K562 (cell line): ENCODE measurements at places on chromosomes 7 and 10. TPM values are rescaled to one million over a fixed set of nuclear protein-coding genes. Genes with fewer than 3 reads are reported as not detected.
A peak's percentile ranks its signal among the peaks of the same experiment; 100 is the strongest.

Gene ZNF117
- total RNA-seq = 8.5 and 9.3 TPM in 2 replicates

Gene POU6F2
- 1.5 and 2.5 TPM in 2 replicates for total RNA-seq

DNA sequence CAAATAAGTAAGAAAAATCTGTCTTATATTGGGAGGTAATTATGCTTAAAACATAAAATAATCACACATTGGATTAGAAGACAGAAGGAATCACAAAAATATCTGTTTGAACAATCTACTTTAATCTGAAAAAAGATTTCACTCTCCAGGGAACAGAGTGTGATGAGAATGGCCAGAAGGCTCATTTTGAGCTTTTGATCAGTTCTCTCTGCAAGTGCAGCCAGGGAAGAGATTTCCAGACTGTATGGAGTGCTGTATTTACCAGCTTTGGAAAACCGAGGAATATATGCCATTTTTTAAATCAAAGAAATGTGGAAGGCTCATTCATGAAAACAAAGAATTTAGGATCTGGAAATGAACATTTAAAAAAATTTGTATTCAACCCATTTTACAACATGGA, 83.0 kb upstream of the WAC start:
- peaks cover 22% of the 10 kb centered on the region for H3K27me3 ChIP-seq
- no peak for DNase-seq
- no peaks in the 10 kb centered on the region for H3K4me1 ChIP-seq
- no peaks in the 10 kb centered on the region for H3K36me3 ChIP-seq
- H3K4me3 ChIP-seq = no peak overlapping the region

DNA sequence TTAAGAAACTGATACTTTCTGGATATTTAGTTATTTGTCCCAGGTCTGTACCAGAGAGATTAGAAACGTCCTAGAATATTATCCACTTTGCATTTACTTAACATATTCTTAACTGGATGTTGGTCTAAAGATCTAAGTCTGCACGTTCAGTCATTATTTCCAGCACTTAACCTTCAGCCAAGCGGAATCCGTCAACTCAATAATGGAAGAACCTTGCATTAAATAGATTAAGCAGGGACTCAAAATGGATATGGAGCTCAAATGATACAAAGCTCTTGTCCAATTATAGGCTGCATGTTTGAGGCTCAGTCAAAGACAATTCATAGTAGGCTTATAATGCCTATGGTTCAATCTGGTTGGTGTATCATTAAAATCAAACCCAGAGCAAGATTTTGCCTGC, 162.9 kb downstream of the SEMA3D start:
- no peaks in the 10 kb centered on the region for H3K36me3 ChIP-seq
- H3K4me3 ChIP-seq = no peak overlapping the region
- no peak overlapping the region for H3K27ac ChIP-seq
- no peaks in the 10 kb centered on the region for H3K4me1 ChIP-seq
- no peaks in the 10 kb centered on the region for H3K27me3 ChIP-seq

GRCh38 chr7:151400626-151401315, 9.1 kb downstream of the WDR86 start:
- DNase-seq = no peak
- H3K4me1 ChIP-seq = peaks cover 53% of the 10 kb centered on the region
- no peak overlapping the region for H3K27ac ChIP-seq

DNA sequence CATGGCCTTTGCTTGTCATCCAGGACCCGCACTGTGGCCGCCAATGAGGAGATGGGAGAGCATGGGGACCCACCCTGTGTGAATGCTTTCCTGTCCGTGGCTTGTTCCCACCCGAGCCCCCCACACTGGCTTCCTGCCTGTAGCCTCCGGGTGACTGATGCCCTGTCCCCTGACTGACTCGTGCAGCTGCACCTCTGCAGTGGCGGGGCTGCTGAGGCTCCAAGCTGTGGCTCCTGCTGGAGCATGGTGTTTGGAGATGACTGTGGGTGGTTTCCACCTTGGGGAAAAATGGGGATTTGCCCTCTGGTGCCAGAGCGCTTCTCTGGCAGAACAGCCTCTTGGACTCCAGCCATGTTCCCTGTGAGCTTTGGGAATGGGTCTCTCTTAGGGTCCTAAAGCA, 2.1 kb downstream of the CAMK1D start:
- H3K27me3 ChIP-seq = peaks cover 69% of the 10 kb centered on the region
- no peak overlapping the region for H3K27ac ChIP-seq
- H3K4me1 ChIP-seq = no peaks in the 10 kb centered on the region

DNA sequence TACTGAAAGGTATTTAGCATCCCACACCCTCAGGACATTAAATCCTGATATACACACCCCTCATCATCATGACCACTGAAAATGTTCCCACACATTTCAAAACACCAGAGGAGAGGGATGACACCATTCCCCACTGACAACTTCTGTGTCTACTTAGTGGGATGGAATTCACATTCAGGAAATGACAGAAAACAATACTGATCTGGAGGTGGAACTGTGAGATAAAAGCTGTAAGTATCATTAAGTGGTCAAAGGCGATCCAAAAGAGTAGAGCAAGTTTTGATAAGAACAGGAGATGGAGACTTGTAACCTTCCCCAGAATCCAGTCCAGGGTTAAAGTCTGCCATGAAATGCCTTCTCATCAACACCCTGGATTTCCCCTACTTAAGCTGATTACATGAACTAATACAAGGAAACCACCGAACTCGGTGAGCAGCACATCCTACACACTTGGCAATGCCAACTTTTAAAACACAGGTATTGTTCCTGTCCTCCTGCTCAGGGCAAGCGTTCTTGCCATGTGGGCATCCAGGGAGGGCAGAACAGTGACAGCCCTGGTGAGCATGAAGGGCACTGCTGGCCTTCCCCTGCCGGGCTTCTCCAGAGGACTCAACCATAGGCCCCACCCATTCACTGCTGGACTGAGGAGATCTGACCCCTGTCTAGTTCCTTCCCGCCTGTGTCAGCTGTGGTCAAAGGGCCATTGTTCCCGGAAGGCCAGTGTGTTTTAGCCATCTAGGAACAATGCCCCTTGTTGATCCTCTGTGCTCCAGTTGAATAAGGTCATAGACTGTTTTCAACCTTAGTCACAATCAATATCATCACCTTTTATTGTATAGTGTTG, 85.0 kb downstream of the SGMS1 start:
- H3K36me3 ChIP-seq = no peaks in the 10 kb centered on the region; the same call in 2 of the 3 replicates
- DNase-seq = peak; percentile 59
- no peak overlapping the region for H3K4me3 ChIP-seq

DNA sequence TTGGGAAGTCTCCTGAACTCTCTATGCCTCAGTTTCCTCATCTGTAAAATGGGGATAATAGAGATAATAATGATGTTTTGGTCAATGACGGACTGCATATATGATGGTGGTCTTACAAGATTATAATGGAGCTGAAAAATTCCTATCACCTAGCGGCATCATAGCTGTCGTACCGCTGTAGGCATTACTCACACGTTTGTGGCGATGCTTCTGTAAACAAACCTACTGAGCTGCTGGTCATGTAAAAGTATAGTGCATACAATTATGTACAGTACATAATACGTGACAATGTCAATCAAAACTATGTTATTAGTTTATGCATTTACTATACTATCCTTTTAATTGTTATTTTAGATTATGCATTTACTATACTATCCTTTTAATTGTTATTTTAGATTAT, 339.1 kb upstream of the NPVF start:
- DNase-seq = no peak
- no peak overlapping the region for H3K4me3 ChIP-seq
- no peak overlapping the region for H3K27ac ChIP-seq
- H3K36me3 ChIP-seq = no peaks in the 10 kb centered on the region
- peaks cover 4% of the 10 kb centered on the region; the same call in 1 of the 3 replicates for H3K4me1 ChIP-seq

GRCh38 chr10:123502983-123503382, 163.2 kb upstream of the GPR26 start:
- no peaks in the 10 kb centered on the region for H3K4me1 ChIP-seq
- DNase-seq = no peak
- H3K36me3 ChIP-seq = no peaks in the 10 kb centered on the region
- H3K27ac ChIP-seq = no peak overlapping the region

DNA sequence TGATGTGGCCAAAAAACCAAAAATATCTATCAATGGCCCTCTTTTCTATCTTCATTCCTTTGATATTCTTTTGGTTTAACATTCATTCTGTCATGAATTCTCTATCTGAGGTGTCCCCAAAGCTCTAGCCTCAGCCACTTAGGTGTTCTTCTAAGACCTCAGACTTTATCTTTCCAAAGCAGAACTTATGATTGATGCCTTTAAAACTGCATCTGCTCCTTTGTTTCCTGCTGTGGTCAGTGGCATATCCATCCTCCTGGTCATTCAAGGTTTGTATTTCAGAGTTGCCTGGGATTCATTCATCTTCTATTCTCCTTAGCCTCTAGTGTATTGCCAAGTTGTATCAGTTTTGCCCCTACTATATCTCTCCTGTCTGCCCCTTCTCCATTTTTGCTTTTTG, 30.6 kb downstream of the FHIP2A start:
- H3K27ac ChIP-seq = no peak overlapping the region
- H3K4me1 ChIP-seq = no peaks in the 10 kb centered on the region
- peaks cover 35% of the 10 kb centered on the region; the same call in 1 of the 3 replicates for H3K36me3 ChIP-seq
- no peak for DNase-seq
- H3K27me3 ChIP-seq = no peaks in the 10 kb centered on the region
